ENCODE measurements at places on chromosomes 5 and 9. TPM values are rescaled to one million over a fixed set of nuclear protein-coding genes. Genes with fewer than 3 reads are reported as not detected.
A peak's percentile ranks its signal among the peaks of the same experiment; 100 is the strongest.

SLC1A3 gene
- 21.8 TPM for total RNA-seq

LMX1B gene
- 0.16 TPM for total RNA-seq

PCDHAC2 gene
- 3.0 TPM for total RNA-seq

PELO gene
- total RNA-seq, result 60.1 TPM

DNA sequence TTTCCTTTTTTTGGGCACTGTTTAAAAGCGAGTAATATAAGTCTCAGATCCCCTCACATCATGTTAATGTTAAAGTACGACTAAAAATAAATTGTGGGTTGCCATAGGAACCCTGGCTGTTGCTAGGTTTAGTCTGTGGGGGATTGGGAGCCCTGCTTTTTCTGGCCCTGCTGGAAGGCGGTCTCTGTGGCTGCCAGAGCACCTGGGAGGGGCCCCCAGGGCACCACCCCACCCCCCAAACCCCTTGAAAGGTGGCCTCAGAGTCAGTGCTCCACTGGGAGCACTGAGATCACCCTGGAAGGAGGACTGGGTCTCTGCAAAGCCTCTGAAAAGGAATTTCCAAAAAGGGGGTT, 66.2 kb upstream of the NEURL1B start:
- peak overlapping the region; percentile 8 for H3K27ac ChIP-seq
- H3K36me3 ChIP-seq, result no peaks in the 10 kb centered on the region
- peaks cover 12% of the 10 kb centered on the region for H3K4me1 ChIP-seq
- no peak for DNase-seq
- no peak overlapping the region for H3K4me3 ChIP-seq
- H3K27me3 ChIP-seq, result no peaks in the 10 kb centered on the region

DNA sequence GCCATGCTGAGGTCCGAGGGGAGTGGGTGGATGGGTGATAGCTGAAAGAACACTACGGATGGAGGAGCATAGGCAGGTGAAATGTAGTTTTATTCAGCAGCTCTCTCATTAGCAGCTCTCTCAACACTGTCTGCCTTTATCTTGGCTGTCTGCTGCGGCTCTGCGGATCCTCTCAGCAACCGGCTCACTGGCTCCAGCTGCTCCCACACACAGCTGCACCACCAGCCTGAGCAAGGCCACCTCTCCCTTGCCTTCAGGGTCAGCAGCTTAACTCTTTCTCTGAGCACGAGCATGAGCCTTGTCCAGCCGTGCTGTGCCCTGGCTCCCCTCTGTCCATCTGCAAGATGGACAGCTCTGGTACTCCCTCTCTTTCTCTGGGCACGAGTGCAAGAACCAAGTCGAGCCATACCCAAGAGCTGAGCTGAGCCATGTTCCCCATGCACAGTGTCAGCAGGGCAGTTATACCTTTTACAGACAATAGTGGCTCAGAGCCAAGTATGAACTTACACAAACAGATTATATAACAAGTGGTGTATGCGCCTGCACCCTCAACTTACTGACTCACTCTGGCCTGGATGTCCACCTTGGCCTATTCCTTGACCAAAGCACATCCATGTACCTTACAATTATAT, 108.5 kb downstream of the MACIR start:
- H3K27me3 ChIP-seq, result no peaks in the 10 kb centered on the region
- no peak overlapping the region for H3K4me3 ChIP-seq
- DNase-seq, result no peak
- no peaks in the 10 kb centered on the region for H3K4me1 ChIP-seq

SNCAIP gene
- 3.1 TPM for total RNA-seq

CYFIP2 gene
- total RNA-seq, result 13.8 TPM

DNA sequence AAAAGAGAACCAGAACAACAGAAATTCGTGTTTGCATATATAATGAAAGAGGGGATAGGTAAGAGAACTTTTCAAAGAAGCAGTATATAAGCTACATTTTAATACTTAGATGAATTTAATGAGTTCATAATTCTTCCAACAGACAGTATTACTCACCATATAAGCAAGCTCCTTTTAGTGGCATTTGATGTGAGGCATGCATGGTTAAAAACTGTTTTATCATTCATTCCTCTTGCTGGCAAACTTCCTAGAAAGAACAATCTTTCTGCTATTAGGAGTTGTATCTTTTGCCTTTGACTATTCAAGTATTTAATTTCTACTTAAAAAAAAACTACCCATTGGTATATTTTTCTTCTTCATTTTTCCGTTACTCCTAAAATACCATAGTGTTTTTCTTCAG, 65.7 kb upstream of the EIF4EBP3 start:
- no peak for DNase-seq
- peaks cover 11% of the 10 kb centered on the region for H3K36me3 ChIP-seq
- H3K4me3 ChIP-seq, result no peak overlapping the region
- no peaks in the 10 kb centered on the region for H3K27me3 ChIP-seq

CNTFR gene
- 12.9 TPM for total RNA-seq

UCK1 gene
- 35.7 TPM for total RNA-seq

MARCOL gene
- not detected for total RNA-seq

CNTNAP3 gene
- total RNA-seq, result 18.8 TPM

- peaks cover 6% of the 10 kb centered on the region for H3K27me3 ChIP-seq
- no peaks in the 10 kb centered on the region for H3K36me3 ChIP-seq
- peak overlapping the region; percentile 46 for H3K4me3 ChIP-seq
- H3K4me1 ChIP-seq, result peaks cover 46% of the 10 kb centered on the region
These were observed 753 bp upstream of the STC2 start for GRCh38 chr5:173328844-173329490.

DNA sequence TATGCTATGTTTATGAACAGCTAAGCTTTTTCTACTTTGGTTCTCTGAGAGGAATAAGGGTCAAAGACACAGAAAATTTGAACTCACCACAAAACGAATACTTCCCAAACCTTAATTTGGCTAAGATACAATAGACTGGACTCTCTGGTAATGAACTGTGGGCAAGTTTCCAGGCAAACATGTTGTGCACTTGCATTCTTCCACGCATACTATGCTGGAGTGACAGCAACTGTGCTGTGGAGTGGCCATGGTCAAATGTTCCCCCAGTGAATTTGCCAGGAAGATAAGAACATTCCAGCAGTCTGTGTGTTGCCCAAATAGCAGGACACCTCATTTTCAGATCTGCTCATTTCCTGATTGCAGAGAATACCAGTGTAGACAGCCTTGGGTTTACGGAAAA, 275.3 kb upstream of the IL12B start:
- no peaks in the 10 kb centered on the region for H3K36me3 ChIP-seq
- H3K27ac ChIP-seq, result no peak overlapping the region
- no peak for DNase-seq
- H3K4me3 ChIP-seq, result no peak overlapping the region
- no peaks in the 10 kb centered on the region for H3K27me3 ChIP-seq
- H3K4me1 ChIP-seq, result no peaks in the 10 kb centered on the region

DNA sequence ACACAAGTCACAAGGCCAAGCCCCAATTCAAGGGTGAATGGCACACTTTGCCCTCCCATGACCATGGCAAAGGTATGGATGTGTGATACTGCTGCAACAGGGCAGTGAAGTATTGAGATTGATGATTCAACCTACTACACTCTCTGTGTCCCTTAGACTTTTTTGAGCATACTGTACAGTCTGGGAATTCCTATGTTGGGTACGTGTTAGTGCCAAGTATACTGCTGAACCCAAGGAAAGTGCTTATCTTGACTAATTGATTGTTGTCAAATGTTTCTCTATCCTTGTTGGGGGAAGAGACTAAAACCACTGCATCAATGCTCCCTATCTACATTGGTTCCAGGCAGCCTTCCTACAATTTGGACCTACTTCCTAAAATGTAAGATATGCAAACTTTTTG, 93.7 kb downstream of the NDFIP1 start:
- no peaks in the 10 kb centered on the region for H3K36me3 ChIP-seq
- H3K4me3 ChIP-seq, result no peak overlapping the region
- H3K27me3 ChIP-seq, result no peaks in the 10 kb centered on the region
- no peak for DNase-seq

GRCh38 chr5:74103131-74104023, 477.4 kb downstream of the ARHGEF28 start:
- H3K27me3 ChIP-seq, result no peaks in the 10 kb centered on the region
- no peak overlapping the region for H3K4me3 ChIP-seq
- no peak overlapping the region for H3K27ac ChIP-seq
- no peak for DNase-seq
- H3K36me3 ChIP-seq, result no peaks in the 10 kb centered on the region

- no peak overlapping the region for H3K27ac ChIP-seq
- no peak for DNase-seq
- H3K27me3 ChIP-seq, result no peaks in the 10 kb centered on the region
These were observed 159.6 kb downstream of the TLE4 start for GRCh38 chr9:79731171-79731890.

LURAP1L gene
- 23.2 TPM for total RNA-seq

- no peaks in the 10 kb centered on the region for H3K36me3 ChIP-seq
- DNase-seq, result no peak
- H3K4me1 ChIP-seq, result no peaks in the 10 kb centered on the region
These were observed 96.9 kb downstream of the DENND1A start for GRCh38 chr9:123832858-123833650.

DNA sequence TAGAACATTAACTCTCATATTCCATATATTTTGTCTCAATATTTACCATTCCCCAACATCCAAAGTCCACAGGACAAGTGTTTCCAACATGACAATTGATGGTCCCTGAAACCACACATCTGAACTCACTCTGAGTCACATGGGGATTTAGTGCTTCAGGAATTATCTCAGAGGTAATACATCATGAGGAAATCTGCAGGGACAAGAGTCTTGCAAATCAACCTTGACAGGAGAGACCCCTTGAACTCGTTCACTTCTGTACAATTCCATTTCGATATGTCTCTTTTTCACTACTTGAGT, 119.7 kb upstream of the ABCA1 start:
- no peaks in the 10 kb centered on the region for H3K36me3 ChIP-seq
- no peak for DNase-seq
- H3K27me3 ChIP-seq, result no peaks in the 10 kb centered on the region
